ENCODE measurements at places on chromosomes 3 and 15. TPM values are rescaled to one million over a fixed set of nuclear protein-coding genes. Genes with fewer than 3 reads are reported as not detected.

AADAC gene
- total RNA-seq = 138 TPM

SHISA5 gene
- 60.4 TPM for total RNA-seq

CHST14 gene
- total RNA-seq = 14.9 TPM

ACKR2 gene
- 0.41 TPM for total RNA-seq

ZIC4 gene
- not detected for total RNA-seq

BUB1B gene
- total RNA-seq = 35.2 TPM

LDHAL6B gene
- total RNA-seq = not detected

MASP1 gene
- total RNA-seq = 19.2 TPM

RETNLB gene
- not detected for total RNA-seq

DNAH1 gene
- total RNA-seq = 3.4 TPM

SLCO2A1 gene
- under 0.01 TPM for total RNA-seq

LXN gene
- 152 TPM for total RNA-seq

ACTR8 gene
- total RNA-seq = 29.5 TPM

RAD18 gene
- 28.1 TPM for total RNA-seq

SH3BP5 gene
- 25.5 TPM for total RNA-seq

FAH gene
- total RNA-seq = 38.1 TPM

GABRR3 gene
- not detected for total RNA-seq

Data from fibroblast of the aortic adventitia (primary cell).